NCI-H1048 (cell line): ENCODE measurements at places on chromosomes 13 and 19.

DNA sequence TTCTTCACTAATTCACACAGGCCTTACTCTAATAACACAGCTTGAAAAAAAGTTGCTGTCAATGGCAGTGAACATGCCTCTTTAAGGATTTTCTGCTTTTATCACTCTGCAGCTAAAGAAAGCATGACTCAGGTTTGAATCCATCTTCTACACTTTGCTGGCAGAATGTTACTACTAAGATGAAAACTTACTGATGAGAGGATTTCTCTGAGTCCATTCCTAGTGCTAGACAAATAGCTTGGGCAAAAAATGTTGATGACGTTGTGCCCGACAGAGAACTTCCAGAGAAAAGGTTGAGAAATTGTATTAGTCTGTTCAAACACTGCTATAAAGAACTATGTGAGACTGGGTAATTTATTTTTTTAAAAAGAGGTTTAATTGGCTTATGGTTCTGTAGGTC is 572.0 kb downstream of the IRS2 start:
- DNase-seq = no peak

GRCh38 chr19:48182434-48182833 is 12.0 kb downstream of the ZSWIM9 start:
- DNase-seq = no peak

DNA sequence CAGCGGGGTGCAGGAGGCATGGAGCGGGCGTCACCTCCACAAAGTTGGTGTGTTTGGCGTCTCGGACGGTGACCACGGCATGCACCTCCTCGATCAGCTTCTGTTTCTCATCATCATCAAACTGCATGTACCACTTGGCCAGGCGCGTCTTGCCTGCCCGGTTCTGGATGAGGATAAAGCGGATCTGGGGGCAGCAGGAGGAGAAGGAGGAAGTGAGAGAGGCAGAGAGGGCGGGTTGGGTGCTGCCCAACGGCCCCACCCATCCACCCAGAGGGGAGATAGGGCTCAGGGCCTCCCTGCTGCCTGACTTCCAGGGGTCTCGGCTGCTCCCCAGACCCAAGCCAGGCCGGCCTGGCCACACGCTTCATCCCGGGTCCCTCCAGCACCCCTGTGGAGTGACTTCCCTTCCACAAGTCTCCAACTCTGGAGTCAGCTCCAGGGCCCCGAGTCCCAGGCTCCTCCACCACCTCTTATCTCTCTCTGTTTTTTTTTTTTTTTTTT is 4.6 kb downstream of the AP2S1 start:
- DNase-seq = no peak

- DNase-seq = no peak
These were observed 43.8 kb upstream of the DCUN1D2 start for GRCh38 chr13:113534236-113534860.

GRCh38 chr19:49347835-49348234 is 12.6 kb downstream of the CD37 start:
- no peak for DNase-seq

DNA sequence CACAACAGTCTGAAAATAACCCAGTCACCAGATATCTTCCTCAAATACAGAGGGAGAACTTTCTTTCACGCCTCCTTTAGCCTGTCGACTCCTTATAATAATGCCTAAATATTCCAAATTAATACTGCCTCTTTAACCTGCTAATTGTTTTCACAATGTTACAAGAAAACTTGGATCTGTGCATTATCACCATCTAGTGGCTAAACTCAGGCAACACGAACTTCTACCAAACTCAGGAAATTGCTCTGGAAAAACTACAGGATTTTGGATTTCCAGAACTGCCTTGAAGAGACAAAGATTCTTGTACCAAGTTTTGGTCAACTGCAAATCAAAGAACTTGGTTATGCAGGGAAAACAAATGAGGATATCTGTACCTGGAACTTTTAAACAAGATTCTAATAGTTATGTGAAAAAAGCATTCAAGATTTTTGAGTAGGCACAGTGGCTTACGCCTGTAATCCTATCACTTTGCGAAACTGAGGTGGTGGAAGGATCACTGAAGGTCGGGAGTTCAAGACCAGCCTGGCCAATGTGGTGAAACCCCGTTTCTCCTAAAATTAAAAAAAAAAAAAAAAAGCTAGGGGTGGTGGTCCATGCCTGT is 10.8 kb downstream of the CLN5 start:
- no peak for DNase-seq

- DNase-seq = no peak
These were observed 25.0 kb downstream of the ELL start for GRCh38 chr19:18496980-18497256.

DNA sequence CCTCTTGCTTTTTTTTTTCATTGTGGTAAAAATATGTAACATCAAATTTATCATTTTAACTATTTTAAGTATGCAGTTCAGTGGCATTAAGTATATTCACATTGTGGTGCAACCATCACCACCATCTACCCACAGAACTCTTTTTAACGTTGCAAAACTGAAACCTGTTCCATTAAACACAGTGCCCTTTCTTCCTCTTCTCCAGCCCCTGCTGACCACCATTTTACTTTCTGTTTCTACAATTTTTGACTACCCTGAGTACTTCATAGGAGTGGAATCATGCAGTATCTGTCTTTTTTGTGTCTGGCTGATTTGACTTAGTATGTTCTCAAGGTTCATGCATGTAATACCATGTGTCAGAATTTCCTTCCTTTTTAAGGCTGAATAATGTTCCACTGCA is 153.1 kb downstream of the FGF9 start:
- no peak for DNase-seq

GRCh38 chr13:113116871-113117271 is 5.7 kb upstream of the F10 start:
- DNase-seq = no peak

DNA sequence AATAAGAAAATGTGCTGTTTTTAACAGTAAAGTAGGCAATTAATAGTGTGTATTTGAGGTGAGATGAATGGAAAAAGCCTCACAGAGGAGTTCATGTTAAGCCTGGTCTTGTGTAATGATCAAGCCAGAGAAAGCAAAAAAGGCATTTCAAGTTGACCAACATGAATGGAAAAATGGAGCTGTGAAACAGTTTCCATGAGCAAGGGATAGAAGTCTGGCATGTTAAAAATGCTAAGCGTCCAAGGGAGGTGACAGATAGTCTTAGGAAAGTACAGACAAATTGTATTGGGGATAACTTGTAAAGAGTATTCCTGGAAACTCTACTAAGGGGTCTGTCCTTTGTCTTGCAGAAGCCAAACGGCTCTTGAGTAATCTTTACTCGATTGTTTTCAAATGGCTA is 506.8 kb upstream of the ATXN8OS start:
- no peak for DNase-seq

GRCh38 chr13:85693889-85694511 is 105.2 kb downstream of the SLITRK6 start:
- DNase-seq = no peak

- no peak for DNase-seq
These were observed 149.3 kb upstream of the UBL3 start for GRCh38 chr13:29999492-30000369.

- DNase-seq = no peak
These were observed 27.9 kb downstream of the COL4A2 start for GRCh38 chr13:110334841-110335490.
